MV-4-11 (cell line): ENCODE measurements at places on chromosomes 3 and 15.

DNA sequence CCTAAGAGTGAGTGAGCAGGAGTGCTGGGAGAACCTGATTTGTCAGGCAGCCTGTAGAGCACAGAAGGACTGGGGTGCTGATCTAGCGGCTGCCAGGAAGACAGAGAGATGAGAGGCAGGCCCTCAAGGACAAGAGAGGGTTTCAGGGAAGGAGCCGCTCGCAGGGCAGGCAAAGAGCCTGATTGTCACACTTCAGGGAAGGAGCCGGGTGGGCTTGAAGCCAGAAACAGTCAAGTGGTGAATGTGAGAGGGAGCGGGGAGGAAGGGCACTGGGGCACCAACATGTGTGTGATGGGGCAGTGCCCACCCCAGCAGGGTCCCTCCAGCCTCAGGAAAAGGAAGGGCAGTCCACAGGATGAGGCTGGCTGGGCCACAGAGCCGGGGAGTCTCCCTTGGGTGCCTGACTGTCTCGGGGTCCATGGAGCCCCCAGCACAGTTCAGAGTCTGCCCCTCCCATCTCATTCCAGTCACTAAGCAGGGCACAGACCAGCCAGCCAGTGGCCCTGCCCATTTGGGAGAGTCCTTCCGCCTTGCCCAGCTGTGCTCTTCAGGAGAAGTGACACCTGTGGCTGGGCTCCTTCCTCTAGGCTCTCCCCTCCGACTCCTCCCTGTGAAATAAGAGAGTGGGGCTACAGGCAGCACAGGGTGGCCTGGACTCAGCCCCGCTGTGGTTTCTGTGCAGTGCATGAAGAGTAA lies 148.6 kb downstream of the RAB11A start:
- no peak for DNase-seq

GRCh38 chr3:186938716-186939115 lies 8.4 kb downstream of the ST6GAL1 start:
- no peak for DNase-seq

DNA sequence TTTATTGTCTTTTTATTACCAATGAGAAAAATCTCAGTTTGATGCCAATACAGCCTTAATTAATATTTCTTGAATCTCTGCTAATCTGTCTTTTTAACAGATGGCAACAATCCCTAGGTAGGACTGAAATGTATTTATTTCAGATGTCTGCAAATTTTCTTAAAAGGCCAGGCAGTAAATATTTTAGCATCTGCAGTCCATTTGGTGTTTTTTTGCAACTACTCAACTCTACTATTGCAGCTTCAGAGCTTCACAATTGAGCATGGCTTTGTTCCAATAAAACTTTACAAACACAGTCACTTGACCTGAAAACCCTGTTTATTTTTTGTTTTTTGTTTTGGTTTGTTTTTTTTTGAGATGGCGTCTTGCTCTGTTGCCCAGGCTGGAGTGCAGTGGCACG lies 82.7 kb downstream of the RARB start:
- DNase-seq, result no peak

DNA sequence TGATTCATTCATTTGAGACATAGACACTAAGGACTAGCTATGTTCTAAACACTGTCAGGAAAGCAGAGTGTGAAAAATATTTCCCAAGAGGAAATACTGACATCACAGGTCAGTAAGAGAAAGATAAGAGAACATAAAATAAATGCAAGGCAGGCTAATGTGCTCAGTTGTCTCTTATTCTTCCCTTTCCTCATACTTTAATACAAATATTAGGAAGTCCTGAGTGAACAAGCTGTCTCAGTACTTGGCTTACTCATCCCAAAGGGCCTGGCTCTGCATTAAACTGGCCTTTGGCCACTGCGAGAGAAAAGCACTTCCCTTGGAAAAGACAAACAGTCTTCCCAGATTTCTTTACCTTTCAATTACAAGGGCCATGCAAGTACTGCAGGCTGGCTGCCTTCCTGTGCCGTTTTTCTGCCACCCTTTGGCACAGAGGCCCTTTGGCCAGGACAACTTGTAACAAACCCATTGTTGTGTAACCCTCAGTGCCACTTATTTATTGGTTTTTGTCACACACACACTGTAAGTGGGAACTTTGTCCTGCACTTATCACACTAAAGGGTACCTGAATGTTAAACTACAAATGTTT lies 31.7 kb downstream of the EDC3 start:
- no peak for DNase-seq

DNA sequence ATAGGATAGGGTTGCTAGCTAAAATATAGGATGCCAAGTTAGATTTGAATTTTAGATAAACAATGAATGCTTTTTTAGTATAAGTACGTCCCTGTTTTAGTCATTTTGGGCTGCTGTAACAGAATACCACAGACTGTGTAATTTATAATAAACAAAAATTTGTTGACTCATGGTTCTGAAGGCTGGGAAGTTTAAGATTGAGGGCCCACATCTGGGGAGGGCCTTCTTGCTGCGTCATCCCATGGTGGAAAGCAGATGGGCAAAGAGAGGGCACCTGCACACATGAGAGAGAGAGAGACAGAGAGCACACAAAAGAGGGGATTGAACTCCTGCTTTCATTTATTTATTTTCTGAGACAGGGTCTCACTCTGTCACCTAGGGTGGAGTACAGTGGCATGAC lies 246.5 kb downstream of the EPHB1 start:
- DNase-seq, result no peak

DNA sequence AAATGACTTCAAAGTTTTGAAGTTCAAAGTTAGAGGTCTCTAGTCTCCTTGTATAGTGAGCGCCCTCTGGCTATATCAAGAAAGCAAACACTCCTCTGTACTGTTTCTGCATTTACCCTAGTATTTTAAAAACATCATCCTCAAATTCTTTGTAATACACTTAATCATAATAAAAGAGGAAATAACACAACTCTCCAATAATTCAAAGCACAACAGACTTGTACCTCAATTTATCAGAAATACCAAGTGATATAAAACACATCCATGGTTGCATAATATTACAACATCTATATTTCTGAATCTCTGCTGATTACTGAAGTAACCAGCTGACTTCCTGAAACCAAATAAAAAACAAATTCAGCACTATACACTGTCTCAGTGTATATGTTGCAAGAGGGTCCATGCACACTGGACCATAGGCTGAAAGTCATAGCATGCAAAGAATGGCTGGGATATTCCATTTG lies 12.5 kb downstream of the PLOD2 start:
- DNase-seq, result no peak
